ENCODE measurements at places on chromosomes 3 and 15.
A peak's percentile ranks its signal among the peaks of the same experiment; 100 is the strongest.

DNA sequence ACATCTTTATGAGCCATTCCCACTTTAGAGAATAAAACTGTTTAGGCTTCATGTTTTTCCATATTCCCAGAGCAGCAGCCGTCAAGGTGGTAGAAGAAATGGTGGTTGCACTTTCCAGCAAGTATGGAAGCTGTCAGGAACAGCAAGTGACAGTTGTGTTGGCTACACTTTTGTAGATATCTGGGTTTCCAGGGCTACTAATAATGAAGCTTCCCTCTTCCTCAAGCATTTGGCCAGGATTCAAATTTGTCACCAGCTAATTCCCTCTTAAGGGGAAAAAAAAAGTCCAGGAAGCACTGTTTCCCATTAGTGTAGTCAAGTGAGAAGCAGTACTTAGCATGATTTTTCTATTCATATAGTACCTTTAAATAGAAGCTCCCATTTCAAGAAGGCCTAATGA, 252.8 kb downstream of the IGSF11 start:
- no peak for DNase-seq

DNA sequence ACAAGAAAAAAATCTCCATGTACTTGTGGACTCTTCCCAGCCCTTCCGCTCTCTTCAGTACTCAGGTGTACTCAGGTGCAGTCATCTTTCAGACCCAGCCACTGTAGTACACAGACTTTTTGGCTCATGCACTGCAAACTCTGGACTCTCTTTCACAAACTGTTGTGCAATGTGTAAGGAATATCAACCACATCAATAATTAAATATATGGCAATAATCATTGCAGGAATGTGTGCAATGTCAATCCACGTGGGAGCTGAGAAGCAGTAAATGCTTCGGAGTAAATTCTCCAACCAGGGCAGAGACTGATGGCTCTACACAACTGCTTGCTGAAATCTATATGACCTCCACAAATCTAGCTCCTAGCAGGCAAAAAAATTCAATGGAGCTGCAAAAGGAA, 287.3 kb upstream of the COL8A1 start:
- DNase-seq, result no peak

DNA sequence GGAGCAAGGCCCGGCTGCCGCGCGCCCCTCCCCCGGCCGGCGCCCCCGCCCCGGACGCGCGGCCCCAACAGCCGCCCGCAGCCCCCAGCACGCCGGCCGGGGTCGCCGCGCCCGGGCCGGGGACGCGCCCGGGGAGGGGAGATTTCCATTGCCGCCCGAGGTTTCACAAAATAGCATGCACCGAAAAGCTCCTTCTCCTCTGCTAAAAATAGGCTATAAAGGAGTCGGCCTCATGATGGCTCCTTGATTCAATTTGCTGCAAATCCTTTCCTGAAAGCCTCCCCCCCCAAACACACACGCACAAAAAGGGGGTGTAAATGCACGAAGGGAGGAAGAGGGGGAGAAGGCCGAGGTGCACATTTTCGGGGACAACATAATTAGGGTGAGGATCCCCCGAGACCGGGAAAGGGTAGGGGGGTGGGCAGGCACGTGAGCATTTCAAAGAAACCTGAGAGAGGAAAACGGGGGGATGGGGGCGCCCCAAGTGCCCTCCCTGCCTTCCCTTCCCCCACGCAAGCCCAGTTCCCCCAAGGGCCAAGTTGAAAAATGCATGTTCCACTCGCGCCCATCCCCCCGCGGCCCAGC, 734 bp downstream of the TBL1XR1 start:
- peak; percentile 67 for DNase-seq

DNA sequence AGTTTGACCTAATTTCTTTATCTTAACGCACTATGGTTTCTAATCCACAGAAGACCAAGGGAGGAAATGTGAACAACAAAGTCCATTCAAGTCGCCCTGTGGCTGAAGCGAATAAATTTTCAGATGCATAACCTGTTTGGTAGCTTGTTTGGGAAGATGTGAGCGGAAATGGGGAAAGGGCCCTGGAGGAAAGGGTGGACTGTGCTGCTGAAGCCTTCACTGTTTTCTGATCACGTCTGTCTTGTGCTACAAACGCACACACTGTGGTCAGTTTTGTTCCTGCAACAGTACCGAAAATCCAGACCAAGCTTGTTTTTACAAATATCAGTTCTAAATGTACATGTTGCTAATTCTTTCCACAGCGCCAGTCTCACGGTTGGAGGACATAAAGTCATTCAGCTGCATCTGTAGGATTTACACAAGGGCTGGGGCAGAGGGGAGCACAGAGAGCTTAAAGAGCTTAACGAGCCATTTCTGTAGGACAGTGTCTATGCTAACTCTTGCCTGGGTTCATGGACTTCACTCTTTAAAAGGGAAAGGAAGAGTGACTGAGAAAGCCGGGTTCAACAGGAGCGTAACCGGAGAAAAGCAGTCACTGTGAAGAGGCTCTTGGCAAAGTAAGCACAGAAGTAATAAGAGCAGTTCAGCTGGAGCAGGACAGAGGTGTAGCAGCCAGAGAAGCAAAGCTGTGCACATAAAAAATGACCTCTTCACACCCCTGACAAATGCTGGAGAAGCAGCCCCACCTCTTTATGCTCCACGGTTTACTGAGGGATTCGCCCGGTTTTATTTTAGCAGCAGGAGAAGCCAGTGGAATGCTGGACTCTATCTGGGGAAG, 66.6 kb downstream of the USF3 start:
- no peak for DNase-seq

- peak; percentile 94 for DNase-seq
Measured at GRCh38 chr3:112635674-112636073, 5.3 kb downstream of the CCDC80 start.

DNA sequence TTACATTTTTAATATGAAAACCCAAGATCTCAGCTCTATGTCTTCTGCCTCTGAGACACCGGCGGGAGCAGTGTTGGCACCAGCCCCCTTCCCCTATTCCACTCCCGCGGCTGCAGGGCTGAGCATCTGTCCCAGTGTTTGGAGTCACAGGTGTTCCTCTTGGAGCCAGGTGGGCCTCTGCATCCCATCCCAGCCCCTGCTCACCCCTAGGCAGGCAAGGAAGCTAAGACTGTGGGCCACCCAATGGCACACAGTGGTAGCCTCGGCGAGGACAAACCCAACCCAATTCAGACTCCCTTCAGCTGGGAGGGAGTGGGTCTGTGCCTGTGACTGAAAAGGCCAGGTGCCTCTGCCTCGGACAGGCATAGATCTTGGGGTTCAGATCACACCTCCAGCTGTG, 3.1 kb downstream of the CHST13 start:
- DNase-seq, result no peak

GRCh38 chr15:80744826-80745225, 34.3 kb upstream of the CEMIP start:
- DNase-seq, result peak; percentile 45

- DNase-seq, result no peak
Measured at GRCh38 chr3:179961703-179962078, 75.0 kb downstream of the PEX5L start.

DNA sequence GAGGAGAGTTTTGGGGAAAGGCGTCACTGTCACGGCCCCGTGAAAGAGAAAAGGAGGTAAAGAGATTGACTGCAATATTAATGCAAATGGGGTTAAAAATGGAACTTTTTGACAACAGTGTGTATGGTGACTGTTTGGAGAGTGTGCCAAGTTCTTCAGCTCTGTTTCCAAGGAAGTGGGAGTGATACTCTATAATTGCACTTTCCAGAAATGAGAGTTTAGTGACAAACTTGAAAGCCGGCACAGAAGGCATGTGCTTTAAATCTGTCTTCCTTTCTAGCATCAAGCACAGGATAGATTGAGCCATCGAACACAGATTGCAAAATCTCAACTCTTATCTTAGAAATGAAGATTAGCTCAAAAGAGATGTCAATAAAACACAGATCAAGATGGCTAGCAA, 51.9 kb upstream of the SNRPA1 start:
- no peak for DNase-seq

- no peak for DNase-seq
Measured at GRCh38 chr3:9208605-9209152, 40.8 kb downstream of the SRGAP3 start.

GRCh38 chr3:165643425-165643824, 193.8 kb downstream of the BCHE start:
- DNase-seq, result peak; percentile 79

DNA sequence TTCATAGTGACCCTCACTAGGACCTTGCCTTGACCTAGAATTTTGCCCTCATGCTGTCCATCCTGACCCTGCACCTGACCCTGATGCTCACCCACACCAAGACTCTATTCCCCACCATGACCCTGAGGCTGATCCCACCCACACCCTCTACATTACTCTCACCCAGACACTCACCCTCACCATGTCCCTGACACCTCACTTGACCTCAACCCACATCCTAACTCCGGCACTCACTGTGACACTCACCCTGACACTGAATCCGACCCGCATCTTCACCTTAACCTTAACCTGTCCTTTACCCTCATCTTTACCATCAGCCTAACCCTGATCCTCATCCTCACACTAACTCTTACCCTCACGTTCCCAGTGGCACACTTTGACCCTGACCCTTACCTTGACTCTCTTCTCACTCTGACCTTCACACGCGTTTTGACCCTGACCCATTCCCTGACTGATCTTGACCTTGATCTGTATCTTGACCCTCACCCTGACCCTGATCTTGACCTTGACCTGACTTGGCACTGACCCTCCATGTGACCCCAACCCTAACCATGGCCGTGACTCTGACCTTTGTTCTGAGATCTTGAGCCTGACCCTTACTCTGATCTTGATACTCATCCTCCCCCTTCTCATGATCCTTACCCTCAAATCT, 22.2 kb upstream of the SLC25A26 start:
- no peak for DNase-seq

DNA sequence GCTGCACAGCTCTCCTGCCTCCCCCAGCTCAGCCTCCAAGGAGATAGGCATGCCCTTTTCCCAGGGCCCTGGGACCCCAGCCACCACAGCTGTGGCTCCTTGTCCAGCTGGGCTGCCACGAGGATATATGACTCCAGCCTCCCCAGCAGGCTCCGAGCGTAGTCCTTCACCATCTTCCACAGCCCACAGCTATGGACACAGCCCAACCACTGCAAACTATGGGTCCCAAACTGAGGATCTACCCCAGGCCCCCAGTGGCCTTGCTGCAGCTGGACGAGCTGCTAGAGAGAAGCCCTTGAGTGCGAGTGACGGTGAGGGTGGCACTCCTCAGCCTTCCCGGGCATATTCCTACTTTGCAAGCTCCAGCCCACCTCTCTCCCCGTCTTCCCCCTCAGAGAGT, 20.5 kb upstream of the APEH start:
- DNase-seq, result no peak

- DNase-seq, result peak; percentile 75
Measured at GRCh38 chr15:89556413-89557262, 18.6 kb upstream of the TICRR start.

GRCh38 chr3:134685929-134686802, 35.3 kb upstream of the KY start:
- DNase-seq, result peak; percentile 78

DNA sequence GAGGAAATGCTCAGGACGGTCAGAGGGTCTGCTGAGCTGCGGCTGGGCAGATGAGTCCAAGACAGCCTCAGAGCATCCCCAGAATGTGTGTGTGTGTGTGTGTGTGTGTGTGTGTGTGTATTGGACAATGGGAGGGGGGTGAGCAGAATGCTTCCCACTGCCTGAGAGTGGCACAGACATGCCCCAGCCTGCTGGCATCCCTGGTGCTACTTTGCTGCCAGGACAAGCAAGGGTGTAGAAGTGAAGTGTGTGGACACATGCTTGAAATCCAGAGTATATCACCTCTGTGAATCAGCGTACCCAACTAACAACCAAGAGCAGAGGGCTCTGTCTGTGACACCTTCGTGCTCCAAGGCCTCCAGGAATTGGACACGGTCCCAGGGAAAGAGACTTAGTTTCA, 76.3 kb downstream of the SLC9A9 start:
- DNase-seq, result no peak

GRCh38 chr15:73650416-73651126, 17.4 kb upstream of the NPTN start:
- DNase-seq, result peak; percentile 91

- DNase-seq, result peak; percentile 86
Measured at GRCh38 chr15:35481992-35482391, 64.0 kb downstream of the DPH6 start.

- no peak for DNase-seq
Measured at GRCh38 chr15:92603743-92604470, 51.7 kb downstream of the FAM174B start.

- no peak for DNase-seq
Measured at GRCh38 chr3:196320137-196320536, 2.1 kb upstream of the DYNLT2B start.

DNA sequence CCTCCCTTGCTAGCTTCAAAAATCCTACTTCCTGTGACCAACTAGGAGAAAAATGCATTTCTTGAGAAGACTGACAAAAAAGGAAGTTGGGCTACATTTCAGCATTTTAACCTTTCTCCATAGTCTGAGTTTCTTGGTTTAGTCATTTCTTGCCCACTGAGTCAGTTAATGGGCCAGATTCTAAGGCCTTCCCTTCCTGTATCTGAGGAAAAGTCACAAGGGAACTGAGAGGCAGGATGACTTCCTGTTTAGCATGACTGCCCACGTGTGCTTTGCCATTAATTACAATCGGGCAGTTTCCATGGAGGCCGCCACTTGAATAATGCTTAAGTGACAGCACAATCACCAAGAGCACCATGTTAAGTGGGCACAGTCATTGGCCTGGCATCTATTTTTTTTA, 794.4 kb upstream of the LMCD1 start:
- no peak for DNase-seq

DNA sequence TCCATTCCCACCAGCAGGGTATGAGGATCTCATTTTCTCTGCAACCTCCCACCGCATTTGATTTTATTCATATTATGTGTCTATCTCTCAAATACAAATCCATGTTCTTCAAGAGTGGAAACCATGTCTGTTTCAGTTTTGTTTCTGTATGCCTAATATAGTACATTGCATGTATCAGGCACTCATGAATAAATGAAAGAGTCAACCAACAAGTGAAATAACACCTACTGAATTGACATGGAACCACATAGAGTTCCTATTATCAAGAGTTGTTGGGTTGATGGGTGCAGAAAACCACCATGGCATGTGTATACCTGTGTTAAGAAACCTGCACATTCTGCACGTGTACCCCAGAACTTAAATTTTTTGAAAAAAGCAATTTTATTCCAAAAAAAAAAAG, 466.8 kb downstream of the LPP start:
- no peak for DNase-seq

GRCh38 chr3:45402138-45402537, 13.8 kb downstream of the LARS2 start:
- no peak for DNase-seq

- no peak for DNase-seq
Measured at GRCh38 chr3:82122554-82123345, 361.3 kb upstream of the GBE1 start.

DNA sequence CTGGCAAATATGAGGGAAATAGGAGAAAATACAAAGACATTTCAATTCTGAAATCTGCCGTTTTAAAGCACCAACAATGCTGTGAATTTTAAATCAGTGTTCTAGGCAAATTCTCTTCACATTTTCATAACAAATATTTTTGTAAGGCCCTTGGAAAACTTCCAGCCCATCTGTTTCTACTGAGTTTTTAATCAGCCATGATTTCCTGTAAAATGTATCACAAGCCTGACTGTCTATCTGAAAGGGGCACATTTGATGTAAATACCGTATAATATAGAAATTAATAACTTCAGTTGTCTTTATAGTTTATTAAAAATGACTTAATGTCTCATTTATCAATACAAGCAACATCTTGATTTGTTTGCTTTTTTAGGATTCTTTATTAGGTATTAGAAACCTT, 454.7 kb downstream of the PYDC2 start:
- no peak for DNase-seq

- DNase-seq, result no peak
Measured at GRCh38 chr3:181932039-181932438, 220.3 kb downstream of the SOX2 start.

- DNase-seq, result no peak
Measured at GRCh38 chr3:94304954-94305353, 242.1 kb downstream of the NSUN3 start.

All from iris pigment epithelial cell (primary cell).